Activated CD8-positive, alpha-beta memory T cell treated with anti-CD3 and anti-CD28 coated beads for 1 hour (primary cell): ENCODE measurements at places on chromosomes 5 and 9.
A peak's percentile ranks its signal among the peaks of the same experiment; 100 is the strongest.

DNA sequence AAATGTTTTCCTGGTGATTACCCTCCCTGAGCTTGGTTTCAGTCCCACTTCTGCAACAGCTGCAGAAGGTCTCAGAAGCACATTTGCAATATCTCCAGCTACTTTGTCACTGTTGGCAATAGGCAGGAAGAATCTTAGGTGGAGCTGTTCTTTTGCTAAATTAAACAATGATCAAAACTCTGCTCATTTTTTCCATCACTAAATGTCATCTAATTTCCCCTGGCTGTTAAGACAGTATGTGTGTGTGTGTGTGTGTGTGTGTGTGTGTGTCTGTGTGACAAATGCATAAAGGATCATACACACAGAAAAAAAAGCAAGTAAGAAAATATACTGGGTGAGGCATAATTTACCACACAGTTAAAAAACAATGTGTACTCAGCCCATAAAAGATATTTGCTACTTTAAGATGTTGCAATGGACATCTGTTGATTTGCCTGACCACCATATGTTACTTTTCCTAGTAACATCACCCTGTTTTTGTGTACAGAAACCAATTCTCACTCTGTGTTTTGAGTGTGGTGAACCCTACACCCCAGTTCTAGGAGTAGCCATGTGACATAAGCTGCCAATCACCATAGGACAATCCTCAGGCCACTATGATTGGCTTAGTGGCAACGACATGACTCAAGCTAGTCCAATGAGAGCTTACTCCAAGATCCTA is 572.6 kb upstream of the CLINT1 start:
- no peak for DNase-seq

GRCh38 chr5:134989266-134989830 is 21.6 kb downstream of the CATSPER3 start:
- DNase-seq: no peak

DNA sequence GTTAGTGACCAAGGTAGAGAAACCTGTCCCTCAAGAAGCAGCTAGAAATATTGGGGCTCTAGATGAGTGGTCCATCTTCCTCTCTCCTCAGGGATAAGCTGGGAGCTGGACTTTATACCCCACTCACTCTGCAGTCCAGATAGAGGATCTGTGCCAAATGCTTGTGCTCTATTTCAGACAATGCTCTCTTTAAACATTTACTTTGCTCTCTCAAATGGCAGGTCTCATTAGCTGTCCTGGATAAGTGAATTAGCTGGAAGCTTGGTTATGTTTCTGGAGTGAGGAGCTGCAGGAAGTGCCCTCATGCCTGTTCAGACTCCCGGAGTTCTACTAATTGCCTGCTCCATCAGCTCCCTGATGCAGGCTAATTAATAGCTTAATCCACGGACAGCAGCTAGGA is 151.1 kb upstream of the CCDC152 start:
- DNase-seq: no peak

- DNase-seq: no peak
Observed at GRCh38 chr5:116738239-116738614, 163.6 kb upstream of the SEMA6A start.

DNA sequence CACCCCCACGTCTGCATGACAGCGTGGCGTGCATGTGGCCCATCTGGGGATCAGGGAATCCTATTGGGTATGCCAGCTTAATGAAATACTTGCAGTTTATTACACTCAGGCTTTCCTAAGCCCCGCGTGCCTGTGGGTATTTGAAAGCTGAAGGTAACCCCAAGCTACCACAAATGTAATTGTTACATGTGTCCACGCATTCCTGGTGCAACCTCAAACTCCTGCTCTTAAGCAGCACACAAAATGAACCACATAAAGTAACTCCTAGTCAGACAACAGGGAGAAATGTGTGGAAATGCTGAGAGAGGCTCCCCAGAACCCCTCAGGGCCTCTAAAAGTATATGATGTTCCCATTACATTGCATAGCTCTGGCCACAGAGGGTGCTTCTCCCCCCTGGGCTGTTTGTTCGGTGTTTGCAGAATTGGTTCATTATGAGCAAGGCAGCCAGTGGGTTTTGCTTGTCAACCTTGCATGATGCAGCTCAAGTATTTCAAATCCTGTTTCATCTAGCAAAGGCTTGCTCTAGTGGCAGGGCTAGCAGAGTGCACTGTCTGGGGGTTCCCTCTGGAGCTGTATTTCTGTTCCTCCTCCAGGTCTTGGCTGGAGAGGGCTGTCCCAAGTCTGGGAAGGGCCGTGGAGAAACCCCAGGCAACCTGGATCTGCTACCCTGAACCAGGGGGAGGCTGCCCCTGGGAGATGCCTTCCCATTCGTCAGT is 1.8 kb upstream of the DCANP1 start:
- DNase-seq: no peak

- DNase-seq: no peak
Observed at GRCh38 chr9:38296807-38297206, 95.7 kb upstream of the ALDH1B1 start.

- DNase-seq: peak; percentile 2
Observed at GRCh38 chr5:142472306-142472951, 147.6 kb upstream of the SPRY4 start.

- no peak for DNase-seq
Observed at GRCh38 chr5:14977058-14977685, 105.6 kb upstream of the ANKH start.

DNA sequence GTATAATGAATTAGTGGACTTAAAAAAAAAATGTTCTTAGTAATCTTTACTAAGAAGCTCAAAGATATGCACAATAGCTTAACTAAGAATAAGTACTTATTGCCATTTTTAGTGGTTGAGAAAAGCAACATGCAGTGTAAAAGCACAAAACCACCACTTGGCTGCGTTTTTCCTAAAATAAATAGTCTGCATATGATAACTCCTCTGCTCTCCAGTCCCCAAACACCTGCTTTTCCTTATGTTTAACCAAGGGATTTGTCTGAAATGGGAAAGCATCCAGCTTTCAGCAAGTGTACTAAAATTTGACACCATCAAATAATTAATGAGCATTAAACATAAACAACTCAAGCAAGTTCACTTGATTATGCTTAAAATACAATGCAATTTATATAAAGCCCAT is 41.4 kb downstream of the PSIP1 start:
- DNase-seq: no peak

DNA sequence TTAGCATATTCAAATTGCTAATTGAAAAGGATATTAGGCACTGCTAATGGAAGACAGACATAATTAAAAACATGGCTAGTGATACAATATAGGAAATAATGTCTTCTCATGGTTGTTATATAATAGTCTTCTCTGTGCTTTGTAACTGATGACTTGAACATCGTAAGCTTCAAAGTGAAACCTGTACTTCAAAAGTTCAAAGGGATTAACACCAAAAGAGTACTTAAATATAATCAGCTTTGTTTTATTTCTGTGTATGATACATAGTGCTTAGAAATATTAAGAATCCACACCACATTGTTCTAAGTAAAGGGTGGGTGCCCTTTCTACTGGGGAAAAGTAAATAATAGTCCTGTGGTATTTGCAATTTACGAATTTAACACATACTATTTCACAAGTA is 75.4 kb upstream of the ITGA1 start:
- no peak for DNase-seq

DNA sequence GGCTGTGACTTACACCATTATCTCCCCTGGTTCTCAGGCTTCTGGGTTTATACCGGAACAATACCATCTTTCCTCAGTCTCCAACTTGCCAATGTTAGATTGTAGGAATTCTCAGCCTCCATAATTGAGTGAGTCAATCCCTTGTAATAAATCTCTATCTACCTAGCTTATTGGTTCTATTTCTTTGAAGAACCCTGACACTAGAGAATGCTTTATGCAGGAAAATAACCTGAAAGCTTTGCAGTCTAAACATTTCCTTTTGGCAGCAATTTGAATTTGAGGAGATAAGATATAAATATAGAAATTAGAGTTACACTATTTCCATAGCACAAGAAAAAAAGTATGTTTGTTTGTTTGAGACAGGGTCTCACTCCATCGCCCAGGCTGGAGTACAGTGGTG is 278.1 kb upstream of the CDH18 start:
- DNase-seq: no peak

DNA sequence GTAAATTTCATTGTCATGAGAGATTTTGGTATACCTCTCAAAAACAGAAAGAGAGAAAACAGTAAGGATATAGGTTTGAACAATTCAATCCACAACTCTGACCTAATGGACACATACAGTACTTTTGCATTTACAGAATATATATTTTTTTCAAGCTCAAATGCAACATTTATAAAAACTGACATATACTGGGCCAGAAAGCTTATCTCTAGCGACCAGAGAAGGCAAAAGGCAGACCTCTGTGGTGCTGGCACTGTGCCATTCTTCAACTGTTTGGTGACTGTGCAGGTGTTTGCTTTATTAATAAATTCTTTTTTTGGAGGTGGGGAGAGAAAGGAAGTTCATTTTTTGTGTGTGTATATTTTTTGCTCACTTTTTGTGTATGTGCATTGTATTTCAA is 6.0 kb upstream of the PLAC8L1 start:
- DNase-seq: no peak
